ENCODE measurements at places on chromosomes 3 and 15. TPM values are rescaled to one million over a fixed set of nuclear protein-coding genes. Genes with fewer than 3 reads are reported as not detected.

SCN11A gene
- polyA plus RNA-seq: 0.01 TPM

DNA sequence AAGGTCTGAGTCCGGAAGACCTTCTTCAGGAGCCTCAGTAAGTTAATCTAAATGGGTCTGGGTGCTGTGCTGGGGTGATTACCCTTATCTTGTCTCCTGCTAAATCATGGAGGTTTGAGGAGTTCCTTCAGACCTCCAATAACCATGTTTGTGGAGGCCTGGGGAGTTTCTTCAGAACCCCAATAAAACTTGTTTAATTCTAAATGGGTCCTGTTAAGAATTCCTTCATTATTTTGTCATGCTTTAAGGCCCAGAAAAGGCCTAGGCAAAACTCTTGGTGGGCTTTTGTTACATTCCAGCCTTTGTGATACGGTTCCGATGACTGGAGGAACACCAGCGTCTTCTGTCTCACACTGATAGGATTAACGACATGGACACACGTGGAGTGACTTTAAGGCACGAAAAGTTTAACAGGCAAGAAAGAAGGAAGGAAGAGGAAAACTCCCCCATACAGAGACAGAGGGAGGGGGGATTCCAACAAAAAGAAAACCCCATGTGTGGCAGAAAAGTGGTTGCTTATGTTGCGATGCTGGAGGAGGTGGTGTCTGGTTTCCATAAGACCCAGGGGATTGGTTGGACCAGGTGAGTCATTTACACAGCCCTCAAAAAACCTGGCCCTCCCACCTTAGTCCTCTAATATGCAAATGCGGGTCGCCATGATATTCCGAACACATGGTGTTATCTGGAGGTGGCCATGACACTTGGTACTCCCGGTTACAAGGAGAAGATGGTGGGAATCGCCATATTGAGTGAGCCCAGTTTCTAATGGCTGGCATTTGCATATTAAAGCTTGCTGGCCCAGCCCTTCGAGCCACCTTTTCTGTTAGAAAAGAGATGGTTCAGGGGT, 72.6 kb upstream of the MFGE8 start:
- no peak for DNase-seq

DNA sequence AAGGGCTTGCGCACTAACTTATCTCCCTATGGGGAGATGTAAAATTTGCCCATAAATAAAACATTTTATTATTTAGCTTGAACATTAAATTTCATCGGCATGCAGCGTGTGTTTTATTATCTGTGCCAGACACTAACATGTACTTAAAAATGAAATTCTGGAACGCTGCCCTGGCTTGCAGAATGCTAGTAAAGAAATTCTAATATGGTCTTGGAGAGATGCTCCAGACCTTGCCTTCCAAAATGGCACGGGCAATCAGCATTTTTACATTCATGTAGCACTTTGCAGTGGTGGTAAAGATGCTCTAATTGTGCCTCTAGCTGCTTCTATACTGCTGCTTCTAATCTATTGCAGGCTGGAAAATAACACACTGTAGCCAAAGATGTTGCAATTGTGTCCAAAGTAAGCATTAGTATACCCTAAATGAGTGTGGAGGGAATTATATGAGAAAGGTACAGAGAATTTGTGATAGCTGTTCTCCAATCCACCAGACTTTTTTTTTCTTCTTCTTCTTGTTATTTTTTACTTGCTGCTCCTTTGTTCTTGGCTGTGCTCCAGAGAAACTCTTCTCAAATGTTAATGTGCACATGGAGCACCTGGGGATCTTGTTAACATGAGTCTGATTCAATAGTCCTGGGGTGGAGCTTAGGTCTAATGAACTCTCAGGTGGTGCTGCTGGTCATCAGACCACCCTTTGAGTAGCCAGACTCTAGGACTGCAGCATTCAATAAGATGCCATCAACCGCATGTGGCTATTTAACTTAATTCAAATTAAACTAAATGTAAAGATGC, 47.3 kb downstream of the CRABP1 start:
- DNase-seq: no peak

- DNase-seq: no peak
Measured at GRCh38 chr3:108208831-108209230, 13.4 kb downstream of the IFT57 start.

- no peak for DNase-seq
Measured at GRCh38 chr15:63598473-63599400, 1.6 kb downstream of the FBXL22 start.

Data from keratinocyte (primary cell).